GM03348 (cell line): ENCODE measurements at places on chromosomes 12 and 14.

DNA sequence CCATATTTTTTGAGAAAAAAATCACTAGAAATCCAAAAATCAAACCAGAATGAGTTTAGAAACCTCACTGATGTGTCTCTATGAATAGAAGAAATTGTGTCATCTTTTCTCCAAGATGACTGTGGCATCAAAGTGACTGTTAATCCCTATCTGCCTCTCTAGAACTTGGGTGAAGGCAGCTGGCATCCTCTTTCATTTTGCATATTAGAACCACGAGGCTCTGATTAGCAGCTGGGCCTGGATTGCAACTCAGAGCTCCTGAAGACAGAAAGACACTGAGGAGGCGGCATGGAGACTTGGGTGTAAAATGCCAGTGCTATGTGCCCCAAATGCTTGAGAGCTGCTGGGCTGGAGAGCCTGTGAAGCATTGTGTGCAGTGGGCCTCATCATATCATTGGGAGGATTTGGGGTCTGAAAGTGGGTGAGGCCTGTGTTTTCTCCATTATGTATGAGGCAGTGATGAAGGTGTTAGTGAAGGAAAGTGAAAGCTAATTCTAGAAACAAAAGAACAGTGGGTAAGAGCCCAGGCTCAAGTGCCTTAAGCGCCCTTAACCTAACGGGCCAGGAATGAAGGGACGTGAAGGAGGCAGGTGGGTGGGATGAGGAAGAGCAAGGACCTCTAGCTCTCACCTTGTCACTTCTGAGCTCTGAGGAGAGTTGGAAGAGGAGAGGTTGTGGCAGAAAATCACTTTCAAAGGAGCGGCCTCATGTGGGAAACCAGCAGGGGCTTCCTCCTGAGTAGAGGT is 26.2 kb downstream of the NKX2-8 start:
- DNase-seq, result no peak

DNA sequence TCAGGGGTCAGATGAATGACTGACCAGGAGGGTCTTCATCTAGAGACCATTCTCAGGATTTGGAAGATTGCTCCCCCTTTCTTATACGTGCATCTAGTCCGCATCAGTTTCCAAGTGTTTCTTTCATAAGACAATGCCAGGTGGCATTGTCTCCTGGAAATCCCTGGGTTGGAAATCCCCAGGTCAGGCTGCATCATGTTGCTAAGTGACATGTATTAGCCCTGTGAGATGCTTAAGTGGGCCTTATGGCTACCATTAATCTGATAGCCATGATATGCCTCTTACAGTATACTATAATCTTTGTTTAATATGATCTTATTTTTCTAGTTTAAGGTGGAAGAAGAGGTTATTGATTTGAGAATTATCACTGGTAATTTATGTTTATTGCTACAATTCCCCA is 92.8 kb downstream of the DIO3 start:
- no peak for DNase-seq

DNA sequence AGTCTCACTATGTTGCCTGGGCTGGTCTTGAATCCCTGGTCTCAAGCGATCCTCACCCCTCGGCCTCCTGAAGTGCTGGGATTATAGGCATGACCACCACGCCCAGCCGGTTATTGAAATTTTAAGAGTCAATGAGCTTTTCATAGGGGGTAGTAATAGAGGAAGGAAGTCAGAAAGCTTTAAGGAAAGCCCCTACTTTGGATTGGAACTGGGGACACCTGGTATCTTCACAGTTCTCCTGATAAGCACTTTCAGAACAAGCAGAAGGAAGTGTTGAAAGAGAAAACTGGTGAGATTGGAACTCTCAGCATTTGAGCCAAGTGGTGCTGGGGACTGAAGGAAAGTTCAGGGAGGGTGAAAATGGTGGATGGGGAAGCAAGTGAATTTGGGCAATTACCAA is 5.1 kb downstream of the SLC4A8 start:
- no peak for DNase-seq

DNA sequence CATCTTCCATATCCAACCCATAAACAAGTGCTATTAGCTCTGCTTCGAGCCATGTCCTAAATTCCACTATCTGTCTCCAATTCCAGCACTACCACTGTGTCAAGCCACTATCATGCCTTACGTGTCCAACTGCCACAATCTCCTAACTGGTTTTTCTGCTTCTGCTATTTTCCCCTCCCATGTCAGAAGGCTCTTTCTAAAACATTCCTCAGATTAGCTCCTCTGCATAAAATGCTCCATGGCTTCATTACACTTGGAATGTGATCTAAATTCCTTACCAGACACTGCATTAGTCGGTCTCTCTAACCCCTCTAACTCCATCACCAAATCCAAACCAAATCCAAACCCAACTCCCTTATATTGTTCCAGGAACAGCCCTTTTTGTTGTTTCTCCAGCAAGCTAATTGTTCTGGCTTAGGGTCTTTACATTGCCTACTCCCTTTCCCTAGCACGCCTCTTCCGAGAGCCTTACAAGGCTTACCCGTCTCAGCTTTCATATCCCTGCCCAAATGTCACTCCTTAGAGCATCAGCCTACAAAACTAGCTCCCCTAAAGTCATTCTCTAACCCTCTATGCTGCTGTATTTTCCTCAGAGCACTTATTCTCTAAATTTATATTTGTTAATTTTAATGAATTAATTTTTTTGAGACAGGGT is 139.7 kb downstream of the HELB start:
- DNase-seq, result no peak

DNA sequence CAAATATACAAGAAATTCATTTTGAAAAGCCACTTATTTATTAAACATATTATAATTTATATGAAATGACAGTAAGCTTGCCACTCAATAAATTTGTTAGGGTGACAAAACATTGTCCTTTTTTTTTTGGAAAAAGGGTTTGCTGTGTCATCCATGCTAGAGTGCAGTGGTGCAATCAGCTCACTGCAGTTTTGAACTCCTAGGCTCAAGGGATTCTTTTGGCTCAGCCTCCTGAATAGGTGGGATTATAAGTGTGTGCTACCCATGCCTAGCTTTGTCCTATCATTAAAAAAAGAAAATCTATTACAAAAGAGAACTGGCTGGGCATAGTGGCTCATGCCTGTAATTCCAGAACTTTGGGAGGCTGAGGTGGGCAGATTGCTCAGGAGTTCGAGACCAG is 66.8 kb downstream of the FGD6 start:
- no peak for DNase-seq

- DNase-seq, result no peak
Measured at GRCh38 chr12:131711551-131712205, 788 bp downstream of the SFSWAP start.

GRCh38 chr14:35897616-35898111 is 71.5 kb downstream of the BRMS1L start:
- no peak for DNase-seq

DNA sequence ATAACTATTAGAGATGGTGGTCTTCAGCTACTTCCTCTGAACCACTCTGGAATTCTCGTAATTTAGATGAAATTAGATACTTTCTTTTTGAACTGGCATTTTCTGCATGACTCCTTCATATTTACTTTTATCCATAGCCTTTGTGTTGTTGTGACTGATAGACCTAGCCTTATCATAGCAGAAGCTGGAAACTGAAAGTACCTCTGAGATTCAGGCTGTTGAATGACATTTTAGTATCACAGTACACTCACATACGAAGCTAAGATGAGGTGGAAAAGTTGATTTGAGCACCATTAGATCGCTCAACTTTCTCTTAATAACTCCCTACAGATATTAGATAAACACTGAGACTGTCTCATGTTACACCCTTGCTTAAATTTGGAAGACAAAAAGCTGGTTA is 525.1 kb upstream of the FBXO33 start:
- DNase-seq, result no peak

- peak; percentile 24 for DNase-seq
Measured at GRCh38 chr14:39430762-39431415, 1.3 kb downstream of the FBXO33 start.

DNA sequence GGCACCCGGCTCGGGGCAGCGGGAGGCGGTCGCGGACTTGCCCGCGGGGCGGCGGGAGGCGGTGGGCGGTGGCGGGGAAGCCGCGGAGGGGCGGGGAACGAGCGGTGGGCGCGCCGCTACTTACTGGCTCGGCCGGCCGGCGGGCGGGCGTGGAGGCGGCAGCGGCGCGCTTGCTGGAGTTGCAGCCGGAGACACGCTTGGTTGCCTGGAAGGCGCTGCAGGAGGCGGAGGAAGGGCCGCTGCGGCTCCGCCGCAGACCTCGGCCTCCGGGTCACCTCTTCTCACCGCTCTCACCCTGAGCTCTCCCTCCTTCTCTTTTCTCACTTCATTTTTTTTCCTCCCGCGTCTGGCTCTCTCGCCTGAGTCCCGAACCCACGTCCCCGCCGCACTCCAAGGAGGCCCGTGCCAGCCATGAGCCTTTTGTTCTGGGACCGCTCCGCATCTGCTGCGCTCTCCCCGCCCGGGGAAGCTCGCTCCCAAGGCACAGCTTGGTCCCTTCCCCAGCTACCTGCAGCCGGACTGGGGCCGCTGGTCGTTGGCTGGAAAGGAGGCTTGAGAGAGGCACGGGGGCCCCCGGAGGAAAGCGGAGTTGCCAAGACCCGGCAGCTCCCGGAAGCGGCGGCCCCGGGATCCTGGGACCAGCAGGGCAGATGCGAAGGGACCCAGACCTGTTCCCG is 592 bp upstream of the KCNK10 start:
- DNase-seq, result peak; percentile 36
